Stimulated activated CD8-positive, alpha-beta memory T cell treated with anti-CD3 and anti-CD28 coated beads, Interleukin-15, amount 100 ng/mL, for 48 hours (primary cell): ENCODE measurements at places on chromosomes 7 and 10.

DNA sequence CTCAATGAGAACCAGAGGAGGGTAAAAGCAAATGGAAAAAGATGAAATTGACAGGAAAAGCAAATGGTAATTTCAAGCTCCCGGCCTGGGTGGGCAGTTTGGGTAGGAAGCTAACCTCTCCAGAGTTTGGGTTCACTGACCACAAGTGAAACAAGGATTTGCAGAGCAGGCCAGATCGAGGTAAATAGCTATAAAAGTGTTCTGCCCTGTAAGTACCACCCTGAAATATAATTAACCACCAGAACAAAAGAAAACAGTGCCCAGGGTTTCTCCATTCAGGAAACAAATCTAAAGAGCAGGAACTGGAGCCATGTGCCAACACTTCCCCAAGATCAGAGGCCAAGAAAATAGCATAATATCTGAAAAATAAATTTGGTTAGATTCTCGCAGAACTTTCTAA is 276.7 kb upstream of the MEOX2 start:
- DNase-seq, result no peak

- no peak for DNase-seq
Measured at GRCh38 chr10:59098831-59099452, 77.5 kb upstream of the PHYHIPL start.

DNA sequence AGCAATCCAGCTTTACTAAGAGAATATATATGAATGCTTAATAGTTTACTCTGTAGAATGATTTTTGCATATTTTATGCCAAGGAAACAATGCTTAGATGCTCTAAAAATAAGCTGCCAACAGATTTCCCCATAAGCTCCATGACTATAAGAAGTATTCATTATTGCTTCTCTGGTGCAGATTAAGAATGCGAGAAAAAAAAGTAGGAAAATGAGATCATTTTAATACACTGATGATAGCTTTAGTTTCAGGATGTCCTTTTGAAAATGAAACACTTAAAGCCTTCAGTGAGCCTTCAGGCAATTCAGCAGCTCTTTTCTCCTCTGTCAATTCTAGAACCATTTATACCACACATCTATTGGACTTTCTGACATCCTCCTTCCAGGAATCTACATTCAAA is 735.0 kb upstream of the POT1 start:
- no peak for DNase-seq

GRCh38 chr10:37478381-37478780 is 353.0 kb downstream of the ANKRD30A start:
- DNase-seq, result no peak

DNA sequence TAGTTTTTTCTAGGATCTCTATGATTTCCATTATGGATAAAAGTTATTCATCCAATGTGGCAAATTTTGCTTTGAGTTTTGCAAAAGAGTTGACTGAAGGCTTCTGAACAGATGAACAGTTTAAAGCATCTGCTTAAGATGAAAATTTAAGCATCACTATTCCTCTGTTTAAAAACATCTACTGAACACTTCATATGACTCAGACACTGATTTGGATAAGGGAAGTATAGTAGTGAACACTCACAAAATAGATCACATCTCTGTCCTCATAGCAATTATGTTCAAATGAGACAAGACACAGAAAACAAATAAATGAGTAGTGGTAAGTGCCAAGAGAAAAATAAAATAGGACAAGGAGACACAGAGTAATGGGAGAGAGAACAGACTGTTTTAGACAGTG is 157.3 kb downstream of the MBL2 start:
- DNase-seq, result no peak

DNA sequence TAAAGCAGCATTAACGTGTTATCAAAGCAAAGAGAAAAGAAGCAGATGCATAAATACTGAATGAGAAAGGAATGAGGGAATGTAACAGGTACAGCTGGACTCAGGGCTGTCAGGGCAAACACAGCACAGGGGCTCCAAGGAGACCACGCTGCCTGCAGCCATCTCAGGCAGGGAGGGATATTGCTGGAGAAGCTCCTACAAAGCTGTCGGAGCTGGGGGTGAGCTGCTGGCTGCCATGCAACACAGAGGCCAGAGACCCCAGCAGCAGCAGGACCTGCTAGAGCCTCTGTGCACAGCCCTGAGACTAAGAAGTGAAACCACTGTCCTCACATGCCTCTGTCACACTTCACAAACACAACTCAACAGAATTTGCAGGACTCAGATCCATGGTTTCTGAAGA is 235.8 kb downstream of the DIP2C start:
- no peak for DNase-seq

DNA sequence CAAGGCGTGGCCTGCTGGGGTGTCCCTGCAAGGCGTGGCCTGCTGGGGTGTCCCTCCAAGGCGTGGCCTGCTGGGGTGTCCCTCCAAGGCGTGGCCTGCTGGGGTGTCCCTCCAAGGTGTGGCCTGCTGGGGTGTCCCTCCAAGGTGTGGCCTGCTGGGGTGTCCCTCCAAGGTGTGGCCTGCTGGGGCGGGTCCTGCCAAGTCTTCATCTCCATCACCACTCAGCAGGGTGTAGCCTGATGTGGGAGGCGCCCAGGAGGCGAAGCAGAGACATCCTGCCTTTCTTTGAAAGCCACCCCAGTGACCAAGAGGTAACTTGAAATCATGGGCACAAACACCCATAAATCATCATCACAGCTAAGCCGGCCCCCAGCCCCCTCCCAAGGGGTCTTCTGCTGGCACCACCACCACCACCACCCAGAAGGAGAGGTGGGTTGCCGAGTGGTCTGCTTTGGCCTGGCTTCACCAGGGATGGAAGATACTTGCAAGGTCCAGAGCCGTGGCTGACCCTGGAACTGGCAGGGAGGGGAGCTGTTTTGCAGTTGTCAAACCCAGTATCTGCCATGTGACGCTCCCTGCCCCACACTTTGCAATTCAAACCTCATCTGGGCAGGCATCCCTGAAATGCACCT is 190.6 kb downstream of the EBF3 start:
- DNase-seq, result no peak

- DNase-seq, result no peak
Measured at GRCh38 chr10:76769161-76769560, 868.4 kb downstream of the KCNMA1 start.

GRCh38 chr7:84149573-84149972 is 45.0 kb downstream of the SEMA3A start:
- DNase-seq, result no peak

- DNase-seq, result peak; percentile 74
Measured at GRCh38 chr7:113118074-113118959, at the start of gene SMIM30. Gene SMIM30 (minus strand): TSS chr7:113118554. CDS start chr7:113117578, 976 bp downstream.
